Natural killer cell (primary cell): ENCODE measurements at places on chromosomes 5 and 9. TPM values are rescaled to one million over a fixed set of nuclear protein-coding genes. Genes with fewer than 3 reads are reported as not detected.

Gene IL7R
- total RNA-seq: 30.4 TPM

- DNase-seq: no peak
- no peak overlapping the region for H3K4me3 ChIP-seq
These were observed 47.0 kb upstream of the CLK4 start for GRCh38 chr5:178673801-178674295.

- no peaks in the 10 kb centered on the region for H3K36me3 ChIP-seq
- H3K4me1 ChIP-seq: no peaks in the 10 kb centered on the region
- no peak overlapping the region for H3K27ac ChIP-seq
- DNase-seq: no peak
- H3K27me3 ChIP-seq: no peaks in the 10 kb centered on the region
These were observed 32.7 kb downstream of the GRIA1 start for GRCh38 chr5:153523211-153523610.

Gene CCDC112
- total RNA-seq: 2.5 TPM

- no peak overlapping the region for H3K27ac ChIP-seq
- peaks cover 3% of the 10 kb centered on the region for H3K4me1 ChIP-seq
- no peak for DNase-seq
- H3K4me3 ChIP-seq: no peak overlapping the region
These were observed 35.1 kb downstream of the FGF18 start for GRCh38 chr5:171454549-171454948.

DNA sequence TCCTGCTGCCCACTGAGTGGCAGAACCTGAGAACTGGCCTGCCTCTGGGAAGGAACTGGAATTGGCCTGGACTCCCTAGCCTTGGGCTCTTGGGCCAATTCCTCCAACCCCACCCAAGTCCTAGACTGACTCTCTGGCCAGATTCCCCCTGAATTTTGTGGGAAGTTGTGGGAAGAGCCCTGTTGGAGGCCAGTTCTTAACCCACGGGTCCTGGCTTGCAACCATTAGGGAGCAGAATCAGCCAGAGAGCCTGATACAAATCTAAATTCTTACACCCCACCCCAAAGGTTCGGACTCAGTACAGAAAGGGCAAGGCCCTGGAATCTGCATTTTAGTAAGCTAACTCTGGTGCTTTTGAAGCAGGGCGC, 125.3 kb upstream of the SLC25A48 start:
- no peak overlapping the region for H3K4me3 ChIP-seq
- no peaks in the 10 kb centered on the region for H3K4me1 ChIP-seq
- no peak overlapping the region for H3K27ac ChIP-seq

Gene NIM1K
- total RNA-seq: 0.40 TPM

GRCh38 chr5:177175336-177175735, 41.8 kb downstream of the NSD1 start:
- no peaks in the 10 kb centered on the region for H3K27me3 ChIP-seq
- no peak for DNase-seq
- H3K4me3 ChIP-seq: no peak overlapping the region
- H3K27ac ChIP-seq: no peak overlapping the region
- H3K4me1 ChIP-seq: no peaks in the 10 kb centered on the region
- H3K36me3 ChIP-seq: peaks cover 2% of the 10 kb centered on the region

DNA sequence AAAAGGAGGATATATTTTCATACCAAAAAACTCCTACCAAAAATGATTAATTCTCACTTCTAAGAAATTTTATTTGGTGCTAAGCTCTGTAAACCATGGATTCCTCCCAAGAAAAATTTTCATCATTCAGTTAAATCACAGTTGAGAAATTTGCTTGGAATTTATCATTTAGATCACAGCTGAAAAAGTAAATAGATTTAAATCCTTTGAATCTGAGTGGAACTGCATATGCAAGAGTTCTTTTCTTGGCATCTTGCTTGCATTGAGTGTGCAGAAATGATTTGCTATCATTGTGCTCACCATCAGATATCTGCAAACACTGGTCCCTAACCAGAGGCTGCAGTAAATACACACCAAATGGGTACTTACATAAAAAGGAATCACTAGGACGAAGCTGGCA, 836.1 kb upstream of the CDH6 start:
- no peak overlapping the region for H3K27ac ChIP-seq
- H3K27me3 ChIP-seq: no peaks in the 10 kb centered on the region
- H3K4me3 ChIP-seq: no peak overlapping the region
- DNase-seq: no peak

DNA sequence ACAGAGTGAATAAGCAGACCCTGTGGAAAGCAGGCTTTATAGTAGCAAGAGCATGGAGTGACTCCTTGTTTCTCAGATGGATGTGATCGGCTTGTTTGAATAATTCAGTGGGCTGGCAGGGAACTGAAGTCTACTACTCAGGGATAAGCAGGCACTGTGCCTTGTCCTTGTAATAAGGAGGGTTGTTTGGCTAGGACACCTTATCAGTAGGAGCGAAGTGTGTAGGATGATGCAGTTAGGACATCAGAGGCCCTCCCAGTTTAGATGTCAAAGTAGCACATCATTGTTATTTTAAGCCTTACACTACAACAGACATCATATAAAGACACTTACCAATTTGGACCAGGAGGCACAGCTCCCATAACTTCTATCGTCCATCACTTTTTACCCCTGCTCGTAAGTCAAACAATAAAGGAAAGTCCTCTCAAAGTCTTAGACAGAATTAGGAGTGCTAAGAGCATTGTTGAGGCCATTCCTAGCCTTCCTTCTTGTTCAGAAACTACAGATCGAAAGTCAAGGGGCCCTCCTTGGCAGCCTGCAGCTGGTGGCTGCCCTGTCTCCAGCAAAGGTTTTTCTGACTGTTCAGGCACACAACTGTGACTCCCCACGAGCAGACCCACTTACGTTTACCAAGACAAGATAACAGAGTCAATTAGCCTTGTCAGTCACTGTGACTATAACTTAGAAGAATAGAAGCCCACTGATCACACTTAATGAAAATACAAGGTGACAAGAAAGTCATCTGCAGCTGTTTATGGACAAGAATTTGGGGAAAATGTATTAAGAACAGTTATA, 218.6 kb downstream of the SNX18 start:
- H3K27me3 ChIP-seq: no peaks in the 10 kb centered on the region
- H3K36me3 ChIP-seq: no peaks in the 10 kb centered on the region
- no peak overlapping the region for H3K27ac ChIP-seq
- DNase-seq: no peak

Gene TMEM171
- 0.88 TPM for total RNA-seq

- no peak overlapping the region for H3K27ac ChIP-seq
- H3K27me3 ChIP-seq: no peaks in the 10 kb centered on the region
- no peak for DNase-seq
- H3K4me3 ChIP-seq: no peak overlapping the region
- no peaks in the 10 kb centered on the region for H3K36me3 ChIP-seq
- H3K4me1 ChIP-seq: no peaks in the 10 kb centered on the region
These were observed 197.4 kb upstream of the IL12B start for GRCh38 chr5:159527546-159528254.

Gene ANKRD55
- not detected for total RNA-seq

Gene FAM221B
- not detected for total RNA-seq

DNA sequence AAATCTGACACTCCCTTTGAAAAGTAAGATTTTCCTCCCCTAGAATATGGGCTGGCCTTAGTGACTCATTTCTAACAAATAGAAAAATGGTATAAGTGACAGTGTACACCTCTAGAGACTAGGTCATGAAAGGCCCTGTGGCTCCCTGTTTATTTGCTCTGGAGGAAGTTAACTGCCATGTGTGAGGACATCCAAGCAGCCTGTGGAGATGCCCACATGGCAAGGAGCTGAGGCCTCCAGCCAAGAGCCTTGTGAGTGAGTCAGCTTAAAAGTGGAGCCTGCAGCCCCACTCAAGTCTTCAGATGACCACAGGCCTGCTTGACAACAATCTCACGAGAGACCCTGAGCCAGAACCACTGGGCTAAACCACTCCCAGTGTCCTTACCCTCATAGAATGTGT, 128.1 kb upstream of the LHFPL2 start:
- no peak for DNase-seq
- no peaks in the 10 kb centered on the region for H3K36me3 ChIP-seq
- H3K27me3 ChIP-seq: no peaks in the 10 kb centered on the region
- H3K4me1 ChIP-seq: peaks cover 2% of the 10 kb centered on the region

DNA sequence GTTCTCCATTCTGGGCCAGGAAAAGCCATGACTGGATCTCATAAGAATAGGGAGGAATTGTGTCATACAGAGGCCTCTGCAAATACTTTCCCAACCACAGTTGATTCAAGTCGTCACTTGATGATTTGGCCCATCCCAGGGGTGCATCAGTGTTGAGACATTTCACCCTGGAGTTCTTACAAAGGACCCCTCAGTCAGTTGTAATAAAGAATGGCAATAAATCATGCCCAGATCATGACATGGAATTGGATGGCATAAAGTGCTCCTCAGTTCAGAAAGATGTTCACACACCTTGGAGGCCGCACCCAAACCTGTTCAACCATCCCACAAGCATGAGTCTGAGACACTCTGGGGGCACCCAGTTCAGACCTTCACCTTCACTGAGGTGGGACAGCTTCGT, 168.1 kb downstream of the NR3C1 start:
- no peak overlapping the region for H3K27ac ChIP-seq
- H3K36me3 ChIP-seq: no peaks in the 10 kb centered on the region
- no peak for DNase-seq

Gene AMBP
- total RNA-seq: not detected

GRCh38 chr5:169881702-169882303, 98.5 kb downstream of the INSYN2B start:
- peaks cover 9% of the 10 kb centered on the region for H3K4me1 ChIP-seq
- H3K4me3 ChIP-seq: no peak overlapping the region
- no peak overlapping the region for H3K27ac ChIP-seq

- H3K36me3 ChIP-seq: no peaks in the 10 kb centered on the region
- H3K27ac ChIP-seq: no peak overlapping the region
- DNase-seq: no peak
- H3K4me1 ChIP-seq: no peaks in the 10 kb centered on the region
These were observed 48.1 kb downstream of the FOCAD start for GRCh38 chr9:20732118-20732517.

- no peak overlapping the region for H3K27ac ChIP-seq
- no peaks in the 10 kb centered on the region for H3K4me1 ChIP-seq
- H3K27me3 ChIP-seq: no peaks in the 10 kb centered on the region
- DNase-seq: no peak
These were observed 18.4 kb downstream of the POU5F2 start for GRCh38 chr5:93723005-93723404.

DNA sequence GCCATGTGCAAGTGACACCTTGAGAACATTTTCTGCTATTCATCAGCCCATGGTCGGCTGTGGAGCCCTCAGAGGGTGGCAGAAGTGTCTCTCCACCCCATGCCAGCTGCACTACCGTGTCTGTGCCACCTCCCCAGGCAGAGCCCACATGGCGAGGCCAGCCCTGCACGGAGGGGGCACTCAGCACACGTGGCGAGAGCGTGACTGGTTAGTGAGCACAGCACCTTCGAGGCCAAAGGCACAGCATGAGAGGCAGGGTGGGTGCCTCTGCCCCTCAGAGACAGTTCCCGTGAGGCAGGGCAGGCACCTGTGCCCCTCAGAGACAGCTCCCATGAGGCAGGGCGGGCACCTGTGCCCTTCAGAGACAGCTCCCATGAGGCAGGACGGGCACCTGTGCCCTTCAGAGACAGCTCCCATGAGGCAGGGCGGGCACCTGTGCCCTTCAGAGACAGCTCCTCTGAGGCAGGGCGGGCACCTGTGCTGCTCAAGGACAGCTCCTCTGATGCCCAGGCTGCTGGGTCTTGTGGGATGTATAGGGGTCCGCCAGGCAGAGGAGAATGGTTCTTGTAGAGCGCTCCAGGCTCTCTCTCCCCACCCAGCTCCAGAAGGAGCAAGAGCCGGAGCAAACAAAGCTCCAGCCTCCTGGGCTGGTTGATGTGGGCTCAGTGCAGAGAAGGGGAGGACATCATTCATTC, 179.8 kb upstream of the PPP1R26 start:
- H3K27me3 ChIP-seq: no peaks in the 10 kb centered on the region
- H3K4me1 ChIP-seq: no peaks in the 10 kb centered on the region
- no peak overlapping the region for H3K27ac ChIP-seq
- no peak for DNase-seq

Gene PCDHGB2
- total RNA-seq: 0.49 TPM

Gene C5orf52
- not detected for total RNA-seq

DNA sequence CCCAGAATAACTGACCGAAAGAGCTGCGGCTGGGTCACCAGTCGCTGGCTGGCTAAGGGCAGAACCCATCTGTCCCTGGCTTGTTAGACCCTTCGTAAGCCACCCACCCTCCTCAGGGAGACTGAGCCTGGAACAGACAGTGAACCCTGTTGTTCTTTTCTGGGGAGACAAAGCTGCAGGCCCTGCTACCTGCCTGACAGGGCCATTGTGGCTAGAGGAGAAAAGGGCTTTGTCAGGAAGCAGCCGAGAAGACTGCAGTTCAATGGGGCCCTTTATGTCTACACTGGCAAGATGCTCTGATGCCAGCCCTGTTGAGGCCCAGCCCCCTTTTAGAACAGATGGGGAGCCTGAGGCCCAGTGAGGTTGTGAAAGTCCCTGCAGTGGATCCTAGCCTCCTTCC, 3.7 kb upstream of the NIPAL4 start:
- H3K4me3 ChIP-seq: no peak overlapping the region
- H3K27me3 ChIP-seq: peaks cover 10% of the 10 kb centered on the region
- no peak for DNase-seq
- H3K36me3 ChIP-seq: no peaks in the 10 kb centered on the region
- peaks cover 18% of the 10 kb centered on the region for H3K4me1 ChIP-seq

- H3K4me1 ChIP-seq: no peaks in the 10 kb centered on the region
- H3K27ac ChIP-seq: no peak overlapping the region
- H3K4me3 ChIP-seq: no peak overlapping the region
- DNase-seq: no peak
These were observed 11.6 kb upstream of the ANXA2R start for GRCh38 chr5:43051684-43052083.

DNA sequence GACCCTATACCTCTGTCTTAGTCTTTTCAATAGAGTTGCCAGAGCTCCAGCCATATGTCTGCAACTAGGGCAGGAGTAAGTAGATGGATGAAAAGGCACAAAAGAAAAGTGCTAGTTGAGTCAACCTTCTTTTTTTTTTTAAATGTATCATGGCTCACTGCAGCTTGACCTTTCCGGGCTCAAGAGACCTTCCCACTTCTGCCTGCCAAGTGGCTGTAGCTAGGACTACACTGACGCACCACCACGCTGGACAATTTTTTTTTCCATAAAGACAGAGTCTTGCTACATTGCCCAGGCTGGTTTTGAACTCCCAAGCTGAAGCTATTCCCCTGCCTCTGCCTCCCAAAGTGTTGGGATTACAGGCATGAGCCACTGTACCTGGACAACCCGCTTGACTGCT, 27.3 kb downstream of the FOXE1 start:
- no peak for DNase-seq
- no peak overlapping the region for H3K27ac ChIP-seq
- no peaks in the 10 kb centered on the region for H3K4me1 ChIP-seq

Gene AHRR
- total RNA-seq: 1.2 TPM

GRCh38 chr5:147360816-147361215, 126.0 kb downstream of the STK32A start:
- H3K4me1 ChIP-seq: no peaks in the 10 kb centered on the region
- DNase-seq: no peak
- H3K27me3 ChIP-seq: no peaks in the 10 kb centered on the region
- H3K4me3 ChIP-seq: no peak overlapping the region

GRCh38 chr5:179610903-179611265, 12.6 kb downstream of the HNRNPH1 start:
- H3K4me3 ChIP-seq: no peak overlapping the region
- H3K36me3 ChIP-seq: peaks cover 86% of the 10 kb centered on the region
- H3K27me3 ChIP-seq: no peaks in the 10 kb centered on the region
- DNase-seq: no peak
- H3K4me1 ChIP-seq: peaks cover 5% of the 10 kb centered on the region

Gene PCDHGC4
- 0.84 TPM for total RNA-seq

Gene TAF11L5
- not detected for total RNA-seq
